Spleen (tissue), 13 donors: ENCODE measurements at places on chromosomes 1 and 21. TPM values are rescaled to one million over a fixed set of nuclear protein-coding genes. Genes with fewer than 3 reads are reported as not detected.

Gene LRRC8B
- 3.0 TPM for polyA plus RNA-seq

Gene SH2D5
- polyA plus RNA-seq, result 0.03 TPM

Gene LCE2C
- polyA plus RNA-seq, result not detected

Gene AURKAIP1
- 149 TPM for polyA plus RNA-seq

Gene CR1L
- 1.6 TPM for polyA plus RNA-seq

Gene CASQ1
- polyA plus RNA-seq, result 1.5 TPM

Gene CFAP107
- polyA plus RNA-seq, result not detected
